A375 (cell line): ENCODE measurements at places on chromosomes 11 and 22. TPM values are rescaled to one million over a fixed set of nuclear protein-coding genes. Genes with fewer than 3 reads are reported as not detected.

The POLR2L gene
- total RNA-seq: 380 and 388 TPM in 2 replicates

The SAA2 gene
- total RNA-seq: 0.60 TPM in 1 of 2 replicates, not detected in the other

The SCO2 gene
- 3.2 and 7.3 TPM in 2 replicates for total RNA-seq

The CECR2 gene
- 0.48 and 1.0 TPM in 2 replicates for total RNA-seq

The TEX54 gene
- 1.5 TPM in 1 of 2 replicates, not detected in the other for total RNA-seq

The TRIM51 gene
- 1.0 and 1.2 TPM in 2 replicates for total RNA-seq

The LDHAL6A gene
- total RNA-seq: not detected in 2 replicates

The OVOL1 gene
- 0.11 TPM in 2 replicates for total RNA-seq

The CCDC81 gene
- total RNA-seq: 0.19 and 0.40 TPM in 2 replicates

The SOX10 gene
- total RNA-seq: 240 and 303 TPM in 2 replicates

The POTEH gene
- 14.2 and 24.9 TPM in 2 replicates for total RNA-seq

The MYO18B gene
- total RNA-seq: 0.03 and 0.15 TPM in 2 replicates

The CPT1A gene
- 11.8 and 12.2 TPM in 2 replicates for total RNA-seq

The SMTNL1 gene
- not detected in 2 replicates for total RNA-seq

The SCGB1A1 gene
- not detected in 2 replicates for total RNA-seq

The SPDYC gene
- not detected in 2 replicates for total RNA-seq

The KCNQ1 gene
- total RNA-seq: 0.08 TPM in 1 of 2 replicates, not detected in the other

The SMIM38 gene
- 0.30 and 0.66 TPM in 2 replicates for total RNA-seq

The SORL1 gene
- 0.69 and 1.2 TPM in 2 replicates for total RNA-seq

The LRRN4CL gene
- total RNA-seq: 0.21 and 0.23 TPM in 2 replicates

The TST gene
- total RNA-seq: 26.6 and 28.0 TPM in 2 replicates

The CCDC87 gene
- total RNA-seq: 0.11 TPM in 1 of 2 replicates, not detected in the other

The PRR33 gene
- not detected in 2 replicates for total RNA-seq

The RPS3 gene
- 2,918 and 3,175 TPM in 2 replicates for total RNA-seq

The C11orf71 gene
- total RNA-seq: 7.6 and 8.8 TPM in 2 replicates

The KCNJ1 gene
- total RNA-seq: not detected in 2 replicates

The MUC15 gene
- 3.7 and 4.2 TPM in 2 replicates for total RNA-seq

The OR8D4 gene
- total RNA-seq: not detected in 2 replicates

The GVQW3 gene
- total RNA-seq: 4.4 and 4.6 TPM in 2 replicates

The ARL2 gene
- total RNA-seq: 235 and 274 TPM in 2 replicates

The DRD4 gene
- total RNA-seq: 0.19 TPM in 1 of 2 replicates, not detected in the other

The HEPHL1 gene
- total RNA-seq: not detected in 2 replicates

The OR8D2 gene
- total RNA-seq: not detected in 2 replicates

The RHBDD3 gene
- total RNA-seq: 16.2 and 27.1 TPM in 2 replicates
